Activated CD4-positive, alpha-beta T cell treated with anti-CD3 and anti-CD28 coated beads, Interleukin-2, amount 50 U/mL, for 48 hours (primary cell): ENCODE measurements at places on chromosomes 5 and 9.

DNA sequence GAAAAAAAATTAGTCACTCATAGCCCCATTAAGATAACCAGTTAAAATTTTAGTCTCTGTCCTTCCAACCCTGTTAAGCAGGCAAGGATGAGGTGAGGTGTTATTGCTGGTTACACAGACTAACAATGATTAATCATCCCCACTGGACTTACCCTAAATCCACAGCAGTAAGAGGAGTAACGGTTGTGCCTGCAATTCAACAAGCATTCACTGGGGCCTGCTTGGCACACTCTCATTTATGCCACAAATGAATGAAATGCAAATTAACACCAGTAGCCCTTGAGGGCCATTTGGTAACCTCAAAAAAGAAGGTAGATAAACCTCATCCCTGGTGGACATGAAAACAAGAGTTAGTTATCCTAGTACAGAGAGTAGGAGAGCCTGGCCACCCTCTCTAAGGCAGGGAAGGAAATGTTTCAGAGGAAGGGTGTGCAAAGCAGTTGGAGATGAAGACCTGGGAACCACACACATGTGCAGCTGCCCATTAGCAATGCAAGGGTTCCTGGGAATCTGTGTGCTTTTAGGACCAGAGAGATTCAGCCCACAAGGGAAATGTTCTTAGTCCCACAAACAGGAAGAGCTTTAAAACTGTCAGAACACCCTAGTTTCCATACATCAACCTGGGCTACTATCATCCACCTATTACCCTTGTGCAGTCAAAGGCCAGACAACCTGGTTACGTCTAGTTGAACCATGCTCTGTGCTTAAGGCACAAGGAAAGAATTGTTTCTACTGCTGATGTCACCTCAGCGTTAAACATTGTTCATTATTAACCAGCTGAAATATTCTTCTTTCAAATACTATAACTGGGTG is 7.7 kb downstream of the LHFPL2 start:
- no peak for DNase-seq

DNA sequence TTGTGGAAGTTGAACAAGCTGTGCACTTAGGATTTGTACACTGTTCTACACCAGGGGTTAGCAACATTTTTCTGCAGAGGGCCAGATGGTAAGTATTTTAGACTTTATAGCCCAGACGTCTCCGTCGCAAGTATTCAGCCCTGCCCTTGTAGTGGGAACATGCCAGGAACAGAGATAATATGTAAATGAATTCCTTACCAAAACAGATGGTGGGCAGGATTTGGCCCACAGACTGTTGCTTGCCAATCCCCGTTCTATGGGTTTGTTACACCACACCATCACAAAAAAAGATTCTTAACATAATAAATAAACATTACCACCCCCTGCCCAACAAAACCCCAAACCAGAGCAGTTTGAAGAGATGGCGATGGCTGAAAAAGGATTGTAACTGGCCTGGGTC is 74.3 kb downstream of the AMBP start:
- no peak for DNase-seq

DNA sequence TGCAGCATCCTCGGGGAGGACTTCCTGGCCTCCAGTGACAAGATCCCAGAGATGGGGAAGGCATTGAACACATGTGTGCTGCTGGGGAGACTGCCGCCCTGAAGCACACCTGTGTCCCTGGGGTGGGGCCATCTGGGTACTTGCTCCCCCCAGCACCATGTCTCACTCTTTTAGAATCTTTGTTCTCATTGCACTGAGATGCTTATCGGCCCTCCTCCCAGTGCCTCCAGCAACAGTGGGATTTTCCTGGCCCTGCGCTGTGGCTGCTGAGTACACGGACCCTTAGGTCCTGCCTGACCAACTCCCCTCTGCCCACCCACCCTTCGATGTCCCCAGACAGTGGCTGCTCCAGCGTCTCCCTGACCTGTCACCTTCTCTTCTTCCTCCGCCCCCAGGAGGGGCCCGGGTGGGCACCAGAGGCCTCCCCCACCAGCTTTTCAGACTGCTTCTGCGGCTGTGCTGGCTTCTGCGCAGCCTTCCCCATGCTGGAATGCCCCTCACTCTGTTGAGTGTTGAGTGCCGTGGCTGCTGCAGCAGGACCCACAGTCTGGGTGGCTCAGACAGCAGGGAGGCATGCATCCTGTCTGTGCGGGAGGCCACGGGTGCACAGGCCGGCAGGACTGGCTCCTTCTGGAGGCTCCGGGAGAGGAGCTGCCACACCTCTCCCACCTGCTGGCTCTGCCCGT is 145.9 kb upstream of the IRX2 start:
- no peak for DNase-seq

DNA sequence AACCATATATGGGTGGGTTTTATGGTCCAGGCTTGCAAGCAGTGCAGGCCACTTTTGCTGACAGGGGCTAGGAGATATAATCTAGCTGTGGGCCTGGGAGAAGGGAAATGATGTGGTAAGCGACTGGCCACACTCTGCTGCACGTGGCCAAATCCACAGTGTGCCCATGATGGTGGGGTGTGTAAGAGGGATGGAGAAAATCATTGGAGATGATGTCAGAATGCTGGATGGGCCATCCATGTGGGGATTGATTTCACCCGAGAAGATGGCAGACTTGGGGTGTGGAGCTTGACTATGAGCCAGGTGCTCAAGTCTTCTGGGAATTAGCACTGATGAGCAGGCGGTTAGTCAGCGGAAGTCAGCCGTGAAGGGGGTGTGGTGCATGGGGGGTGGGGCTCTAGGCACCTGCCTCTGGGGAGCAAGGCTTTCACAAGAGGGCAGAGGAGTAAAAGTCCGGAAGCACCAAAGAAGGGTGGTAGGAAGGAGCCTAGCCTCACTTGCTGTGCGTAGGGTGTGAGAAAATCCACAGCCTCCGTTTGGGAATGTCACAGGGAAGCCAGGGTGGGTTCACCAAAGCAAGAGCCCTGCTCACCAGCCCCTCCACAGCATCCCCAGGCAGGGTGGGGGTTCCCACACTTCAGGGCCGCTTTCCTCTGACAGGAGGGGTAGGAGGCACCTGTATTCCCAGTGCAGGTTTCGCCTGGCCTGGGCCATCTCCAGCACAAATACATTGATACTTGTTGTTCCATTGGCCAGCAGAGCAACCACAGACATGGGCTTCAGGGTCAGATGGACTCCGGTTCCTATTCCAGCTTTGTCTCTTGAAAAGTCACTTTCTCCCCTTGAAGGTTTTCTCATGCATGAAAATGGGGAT is 44.5 kb upstream of the ANGPTL2 start:
- no peak for DNase-seq

DNA sequence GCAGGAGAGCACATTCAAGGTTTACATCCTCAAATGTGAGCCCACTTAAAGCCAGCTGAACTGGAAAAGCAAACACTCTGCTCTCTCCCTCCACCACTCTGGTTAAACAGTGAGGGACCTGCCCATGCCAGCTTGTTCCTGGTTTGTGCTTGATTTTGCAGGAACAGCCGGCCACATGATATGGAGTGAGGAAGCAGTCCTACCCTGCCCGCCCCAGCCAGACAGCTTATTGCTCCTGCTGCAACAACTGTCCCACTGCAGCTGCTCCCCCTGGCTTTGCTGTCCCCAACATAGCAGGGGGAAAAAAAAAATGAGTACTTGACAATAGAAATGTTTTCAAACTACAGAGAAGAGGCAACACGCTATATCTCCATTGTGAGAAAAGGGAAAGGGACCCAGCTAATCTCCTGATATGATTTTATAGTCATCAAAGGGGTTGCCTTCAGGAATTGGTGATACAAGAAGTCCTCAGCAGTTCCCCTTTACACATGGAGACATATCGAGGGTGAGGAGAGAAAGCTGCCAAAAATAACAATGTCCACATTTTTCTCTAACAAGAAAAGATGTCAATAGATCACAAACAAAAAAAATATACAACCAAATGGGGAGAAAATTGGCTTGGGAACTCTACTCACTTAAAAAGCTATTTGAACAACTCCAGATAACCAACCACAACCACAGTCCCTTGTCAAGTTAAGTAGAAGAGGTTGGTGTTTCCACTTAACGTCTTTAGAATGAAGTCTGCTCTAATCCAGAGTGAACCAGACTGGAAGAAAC is 4.6 kb downstream of the MYO10 start:
- DNase-seq, result no peak

- no peak for DNase-seq
These were observed 119.7 kb downstream of the FAM174A start for GRCh38 chr5:100654895-100655294.

DNA sequence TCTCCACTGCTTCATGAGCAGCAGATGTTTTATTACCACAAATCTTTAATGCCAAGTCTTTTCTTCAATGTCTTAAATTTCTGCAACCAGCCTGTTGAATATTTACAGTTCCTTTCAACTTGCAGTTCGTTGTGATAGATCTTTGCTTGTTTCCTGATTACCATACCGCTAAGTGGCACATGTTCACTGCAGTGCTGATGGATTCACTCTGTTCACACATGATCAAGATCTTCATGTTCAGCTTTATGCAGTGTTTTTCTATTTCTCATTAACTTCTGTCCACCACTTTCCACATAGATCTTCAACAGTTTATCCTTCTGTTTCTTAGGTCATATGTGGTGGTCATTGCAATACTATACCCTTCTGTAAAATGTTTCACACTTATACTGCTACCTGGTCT is 280.6 kb downstream of the EPB41L4A start:
- no peak for DNase-seq

GRCh38 chr9:98804083-98804482 is 3.4 kb upstream of the GALNT12 start:
- no peak for DNase-seq

DNA sequence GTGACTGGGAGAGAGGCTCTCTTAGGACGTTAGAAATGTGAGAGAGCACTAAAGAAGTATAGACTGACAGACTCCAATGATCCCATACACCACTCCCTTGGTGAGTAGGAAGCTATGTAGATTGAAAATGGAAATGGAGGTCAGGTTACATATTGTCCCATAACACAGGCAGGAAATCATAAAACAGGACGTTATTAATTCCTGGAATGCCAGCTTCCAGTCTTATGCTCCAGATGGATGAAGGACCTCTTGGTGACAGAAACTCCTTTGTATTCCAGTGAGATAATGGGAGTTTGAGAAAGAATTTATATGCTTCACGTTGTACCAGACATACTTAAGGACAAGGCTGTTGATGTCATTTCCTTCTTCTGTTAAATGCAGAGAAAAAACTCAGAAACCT is 338.2 kb upstream of the ITGA1 start:
- no peak for DNase-seq

DNA sequence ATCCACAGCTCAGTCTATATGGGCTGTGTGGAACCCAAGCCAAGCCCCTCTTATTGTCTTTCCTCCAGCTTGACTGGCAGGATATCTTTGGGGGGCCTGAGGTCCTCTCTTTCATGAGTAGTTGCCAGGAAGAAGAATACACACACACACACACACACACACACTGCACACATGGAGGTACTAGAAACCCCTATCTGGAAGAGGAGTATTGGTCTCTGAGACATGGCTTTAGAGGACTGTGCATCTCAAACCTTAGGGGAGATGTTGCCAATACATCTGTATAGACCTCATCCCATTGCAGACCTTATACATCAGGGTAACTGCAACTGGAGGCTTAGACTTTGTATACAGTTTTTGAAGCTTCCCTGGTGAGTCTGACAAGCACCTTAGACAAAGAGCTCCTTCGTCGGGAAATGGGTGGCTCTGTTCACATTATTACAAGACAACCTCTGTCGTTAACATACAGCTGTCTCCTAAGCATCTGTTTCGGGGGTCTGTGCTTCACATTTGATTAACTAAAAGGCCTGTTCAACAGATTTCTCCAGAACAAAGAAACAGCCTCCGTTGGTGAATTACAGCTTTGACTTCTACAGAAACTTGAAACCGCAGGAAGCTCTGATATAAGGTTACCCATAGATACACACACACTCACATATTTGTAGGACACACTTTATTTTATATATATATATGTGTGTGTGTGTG is 5.5 kb upstream of the ENTREP1 start:
- DNase-seq, result no peak

GRCh38 chr5:148794729-148795561 is 31.5 kb upstream of the ADRB2 start:
- no peak for DNase-seq

DNA sequence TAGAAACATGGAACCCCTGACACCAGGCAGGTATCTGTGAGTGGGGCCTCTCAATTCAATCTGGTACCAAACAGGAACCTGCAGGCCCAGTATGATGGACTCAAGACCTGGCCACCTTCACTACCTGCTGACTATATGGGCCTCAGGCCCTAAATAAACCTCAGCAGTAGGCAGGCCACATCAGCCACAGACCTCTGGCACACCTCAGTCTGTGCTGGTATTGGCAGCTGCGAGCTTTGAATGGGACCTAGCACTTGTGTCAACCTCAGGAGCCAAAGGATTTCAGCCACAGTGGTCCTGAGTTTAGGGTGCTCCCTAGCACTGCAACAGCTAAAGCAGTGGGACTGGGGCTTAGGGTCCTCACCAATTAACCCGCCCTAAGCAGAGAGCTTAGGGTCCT is 325.5 kb downstream of the ZNF608 start:
- DNase-seq, result no peak

GRCh38 chr9:111582888-111583287 is 16.6 kb downstream of the PTGR1 start:
- no peak for DNase-seq

GRCh38 chr5:652023-652515 is 39.9 kb downstream of the CEP72 start:
- no peak for DNase-seq
